ENCODE measurements at places on chromosomes 5 and 9.

DNA sequence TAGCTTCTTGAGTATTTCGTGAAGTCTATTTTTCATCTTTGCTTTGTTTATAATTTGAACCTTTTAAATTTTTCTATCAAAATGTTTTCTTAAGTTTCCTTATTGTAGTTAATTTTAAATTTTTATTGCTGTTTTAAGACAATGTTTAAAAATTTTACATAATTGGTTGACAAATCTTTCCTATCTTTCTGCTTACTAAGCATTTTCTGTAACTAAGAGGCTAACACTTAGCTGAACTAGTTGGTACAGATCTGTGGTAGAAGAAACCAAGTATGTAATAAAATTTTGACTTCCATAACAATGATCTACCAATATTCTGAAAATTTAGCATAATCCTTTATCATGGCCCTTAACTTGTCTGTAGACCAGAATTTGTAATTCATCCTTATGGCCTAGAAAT, 32.3 kb upstream of the TNPO1 start:
- no peak for DNase-seq

- no peak for DNase-seq
These were observed 7.0 kb downstream of the DMGDH start for GRCh38 chr5:79062436-79062835.

GRCh38 chr5:7869474-7870136, 657 bp downstream of the MTRR start:
- DNase-seq, result no peak

DNA sequence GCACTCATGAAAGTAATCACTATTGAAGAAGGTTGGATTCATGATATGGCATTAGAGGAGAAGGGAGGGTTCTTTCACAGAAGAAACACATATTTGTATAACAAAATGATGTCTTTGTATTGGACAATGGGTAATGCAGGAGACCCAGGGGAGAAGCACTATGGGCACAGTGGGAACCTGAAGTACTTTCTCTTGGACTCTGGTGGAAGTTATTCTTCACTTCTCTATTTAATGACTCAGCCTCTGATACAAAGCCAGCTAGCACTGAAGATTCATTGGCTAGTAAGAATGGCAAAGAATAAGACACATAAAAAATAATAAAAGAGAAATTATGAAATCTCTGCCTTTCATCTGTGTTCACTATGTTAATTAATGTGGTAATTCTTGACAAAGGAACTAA, 149.9 kb upstream of the PRR16 start:
- DNase-seq, result no peak

DNA sequence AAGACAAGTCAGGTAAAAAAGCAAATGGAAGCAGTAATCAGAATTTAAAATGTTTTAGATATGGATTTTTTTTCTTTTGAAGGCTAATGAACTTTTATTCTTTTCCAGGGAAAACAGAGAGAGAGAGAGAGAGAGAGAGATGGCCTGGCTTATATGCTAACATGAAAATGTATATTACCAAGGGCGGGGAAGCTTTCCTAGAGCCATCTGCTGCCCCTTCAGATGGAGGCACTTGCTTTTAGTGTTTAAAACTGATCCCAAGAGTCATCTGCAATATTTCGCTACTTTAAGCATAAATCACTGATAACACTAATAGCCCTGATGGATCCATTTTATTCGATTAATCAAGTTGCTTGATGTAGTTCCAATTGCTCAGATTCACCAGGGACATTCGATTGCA, 186.1 kb upstream of the ADAMTS16 start:
- DNase-seq, result no peak

DNA sequence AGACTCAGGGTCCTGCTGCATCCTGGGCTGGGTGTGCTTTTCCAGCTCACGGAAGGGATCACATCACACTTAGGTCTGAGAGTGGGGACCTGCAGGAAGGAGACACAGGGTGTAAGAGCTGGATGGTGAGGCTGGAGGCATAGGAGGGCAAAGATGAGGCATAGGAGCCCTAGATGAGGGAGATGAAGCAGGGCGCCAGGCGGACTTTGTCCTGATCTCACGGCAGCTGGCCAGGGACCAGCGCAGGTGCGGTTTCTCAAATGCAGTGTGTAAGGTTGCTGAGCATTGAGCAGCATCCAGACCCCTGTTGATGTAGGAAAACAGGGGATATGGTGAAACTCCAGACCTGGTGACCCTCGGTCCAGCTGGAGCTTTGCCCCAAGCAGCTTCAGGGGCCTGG, 156.5 kb downstream of the PSAT1 start:
- no peak for DNase-seq

- DNase-seq, result no peak
These were observed 3.5 kb downstream of the RXFP3 start for GRCh38 chr5:33939556-33940262.

GRCh38 chr5:149654231-149654630, 72.9 kb downstream of the ARHGEF37 start:
- DNase-seq, result no peak

DNA sequence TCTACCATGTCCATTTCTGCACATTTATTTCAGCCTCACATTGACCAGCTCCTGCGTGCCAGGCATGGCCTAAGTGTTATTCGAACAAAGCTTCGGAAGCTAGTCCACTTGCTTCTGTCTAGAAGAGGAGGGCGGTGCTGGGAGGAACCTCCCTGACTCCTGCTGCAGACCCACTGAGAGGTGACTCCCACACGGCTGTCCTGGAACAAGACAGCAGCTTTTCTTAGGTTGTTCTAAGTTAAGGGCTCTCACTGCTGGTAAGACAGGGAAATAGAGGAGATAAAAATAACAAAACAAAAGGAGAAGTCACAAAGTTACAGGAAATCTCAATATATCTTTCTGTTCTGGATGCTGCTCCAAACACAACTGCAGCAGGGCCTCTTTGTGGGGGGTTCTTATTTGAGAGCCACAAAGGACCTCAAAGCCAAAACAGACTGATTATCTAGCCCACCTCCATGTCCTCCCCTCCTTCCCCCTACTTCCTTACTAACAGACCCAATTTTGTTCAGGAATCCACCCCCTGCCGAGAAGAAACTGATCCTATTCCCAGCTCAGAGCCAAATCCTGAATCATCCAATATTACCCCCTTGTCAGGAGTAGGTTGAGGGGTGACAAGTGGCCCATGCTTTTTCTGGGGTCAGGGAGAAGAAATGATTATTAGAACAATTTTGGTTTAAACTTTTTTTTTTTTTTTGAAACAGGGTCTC, 28.4 kb upstream of the KCNIP1 start:
- DNase-seq, result no peak

DNA sequence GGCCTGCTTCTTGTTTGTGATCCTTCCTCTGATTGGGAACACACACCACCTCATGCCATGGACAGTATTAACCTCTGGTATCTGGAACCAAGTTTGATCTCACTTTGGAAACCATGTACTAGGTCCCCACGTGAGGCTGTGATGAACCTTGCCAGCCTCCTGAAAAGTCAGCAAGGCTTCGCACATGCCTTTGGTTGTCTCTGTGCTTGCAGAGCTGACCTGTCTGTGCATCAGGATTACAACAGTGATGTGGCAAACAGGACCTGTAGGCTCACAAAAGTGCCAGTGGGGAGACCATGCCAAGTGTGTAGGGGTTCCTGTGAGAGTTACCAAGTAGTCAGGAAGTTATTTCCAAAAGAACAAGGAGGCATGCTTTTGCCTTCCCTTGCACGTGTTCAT, 1.4 kb downstream of the ACO1 start:
- no peak for DNase-seq

- no peak for DNase-seq
These were observed 23.9 kb upstream of the SAP30L start for GRCh38 chr5:154421868-154422267.

- no peak for DNase-seq
These were observed 807.9 kb upstream of the NUDT12 start for GRCh38 chr5:104370523-104370922.

DNA sequence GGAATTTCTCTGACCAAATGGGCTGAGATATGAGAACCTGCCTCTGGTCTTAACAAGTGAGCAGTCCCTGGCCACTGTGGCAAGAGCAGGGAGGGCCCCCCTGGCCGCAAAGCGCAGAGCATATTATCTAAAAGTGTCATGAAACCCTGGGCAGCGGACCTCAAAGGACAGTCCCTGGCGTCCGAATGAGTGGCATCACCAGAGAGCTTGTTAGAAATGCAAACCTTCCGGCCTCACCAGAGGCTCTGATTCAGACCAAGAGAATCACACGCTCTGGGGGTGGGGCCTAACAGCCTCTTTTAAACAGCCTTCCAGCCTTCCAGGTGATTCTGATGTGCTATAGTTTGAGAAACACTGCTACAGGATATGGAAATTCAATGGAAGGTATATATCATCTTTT, 10.9 kb downstream of the PTPN3 start:
- no peak for DNase-seq

DNA sequence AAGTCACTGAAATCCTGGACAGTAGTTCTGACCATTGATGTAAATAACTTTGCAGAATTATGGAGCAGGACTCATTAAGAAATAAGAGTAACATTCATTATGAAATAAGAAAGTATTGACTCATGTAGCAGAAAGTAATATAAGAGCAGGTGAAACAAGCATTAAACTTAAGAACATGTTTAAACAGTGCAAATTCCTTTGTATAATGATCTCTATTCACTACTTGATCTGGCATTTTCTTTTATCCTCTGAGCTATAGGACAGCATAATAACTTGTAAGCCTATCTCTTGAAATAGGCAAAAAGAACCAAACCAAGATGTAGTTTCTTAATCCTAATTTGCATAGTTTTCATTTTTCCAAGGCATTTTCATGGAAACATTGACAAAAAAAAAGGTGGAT, 42.3 kb downstream of the PLGRKT start:
- DNase-seq, result no peak

DNA sequence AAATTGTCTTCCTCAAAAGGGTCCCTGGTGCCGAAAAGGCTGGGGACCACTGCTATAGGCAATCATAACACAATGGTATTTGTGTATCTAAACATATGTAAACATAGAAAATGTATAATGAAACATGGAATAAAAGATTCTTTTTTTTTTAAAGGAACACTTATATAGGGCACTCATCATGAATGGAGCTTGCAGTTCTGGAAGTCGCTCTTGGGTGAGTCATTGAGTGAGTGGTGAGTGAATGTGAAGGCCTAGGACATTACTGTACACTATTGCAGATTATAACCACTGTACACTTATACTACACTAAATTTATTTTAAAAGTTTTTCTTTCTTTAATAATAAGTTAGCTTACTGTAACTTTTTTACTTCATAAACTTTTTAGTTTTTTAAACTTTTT, 176.4 kb downstream of the ARRDC3 start:
- DNase-seq, result no peak

DNA sequence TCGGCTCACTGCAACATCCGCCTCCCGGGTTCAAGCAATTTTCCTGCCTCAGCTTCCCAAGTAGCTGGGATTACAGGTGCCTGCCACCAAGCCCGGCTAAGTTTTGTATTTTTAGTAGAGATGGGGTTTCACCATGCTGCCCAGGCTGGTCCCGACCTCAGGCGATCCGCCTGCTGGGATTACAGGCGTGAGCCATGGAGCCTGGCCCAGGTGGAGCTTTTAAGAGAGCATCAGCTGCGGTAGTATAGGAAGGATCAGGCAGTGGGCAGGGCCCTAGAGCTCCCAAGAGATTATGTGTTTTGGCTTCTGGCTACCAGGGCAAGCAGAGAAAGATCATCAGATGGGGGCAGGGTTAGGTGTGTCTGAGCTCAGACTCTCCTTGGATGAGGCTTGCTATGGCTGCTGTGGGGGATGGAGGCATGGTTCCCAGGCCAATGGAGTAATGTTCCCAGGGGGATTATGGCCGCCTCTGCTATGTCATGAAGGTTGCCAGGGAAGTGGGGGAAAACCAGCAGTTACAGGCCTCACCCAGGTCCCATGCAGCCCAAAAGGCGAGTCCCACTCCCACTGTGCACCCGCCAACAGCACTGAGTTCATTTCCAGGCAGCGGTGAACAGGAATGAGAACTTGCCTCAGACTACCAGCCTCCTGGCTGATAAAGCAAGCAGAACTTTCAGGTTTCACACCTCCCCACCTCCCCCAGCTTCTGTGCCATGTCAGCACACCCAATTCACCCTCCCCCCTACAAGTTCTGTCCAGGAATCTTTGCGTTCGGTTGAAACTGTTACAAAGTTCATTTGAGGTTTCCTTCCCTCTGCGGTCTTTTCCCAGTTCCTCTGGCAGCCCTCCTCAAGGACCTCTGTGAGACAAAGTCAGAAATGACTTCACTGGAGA, 507.6 kb downstream of the SPATA31D1 start:
- no peak for DNase-seq

DNA sequence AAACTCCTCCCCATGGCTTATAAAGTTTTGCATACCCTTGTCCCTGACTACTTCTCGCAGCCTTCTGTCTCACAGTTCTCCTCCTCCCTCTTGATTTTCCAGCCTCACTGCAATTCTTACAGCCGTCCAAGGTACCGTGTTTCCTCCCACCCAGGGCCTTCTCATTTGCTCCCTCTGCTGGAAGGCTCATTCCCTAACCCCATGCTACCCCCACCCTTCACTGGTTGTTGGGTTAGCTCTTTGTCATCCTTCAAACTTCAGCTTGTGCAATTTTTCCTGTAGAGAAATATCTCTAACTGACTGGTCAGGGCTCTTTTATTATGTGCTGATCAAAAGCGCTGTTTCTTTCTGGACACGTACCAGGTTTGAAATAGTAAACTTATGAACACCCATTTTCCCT, 329.2 kb downstream of the EBF1 start:
- DNase-seq, result no peak

GRCh38 chr5:19240170-19240569, 747.8 kb downstream of the CDH18 start:
- DNase-seq, result no peak

DNA sequence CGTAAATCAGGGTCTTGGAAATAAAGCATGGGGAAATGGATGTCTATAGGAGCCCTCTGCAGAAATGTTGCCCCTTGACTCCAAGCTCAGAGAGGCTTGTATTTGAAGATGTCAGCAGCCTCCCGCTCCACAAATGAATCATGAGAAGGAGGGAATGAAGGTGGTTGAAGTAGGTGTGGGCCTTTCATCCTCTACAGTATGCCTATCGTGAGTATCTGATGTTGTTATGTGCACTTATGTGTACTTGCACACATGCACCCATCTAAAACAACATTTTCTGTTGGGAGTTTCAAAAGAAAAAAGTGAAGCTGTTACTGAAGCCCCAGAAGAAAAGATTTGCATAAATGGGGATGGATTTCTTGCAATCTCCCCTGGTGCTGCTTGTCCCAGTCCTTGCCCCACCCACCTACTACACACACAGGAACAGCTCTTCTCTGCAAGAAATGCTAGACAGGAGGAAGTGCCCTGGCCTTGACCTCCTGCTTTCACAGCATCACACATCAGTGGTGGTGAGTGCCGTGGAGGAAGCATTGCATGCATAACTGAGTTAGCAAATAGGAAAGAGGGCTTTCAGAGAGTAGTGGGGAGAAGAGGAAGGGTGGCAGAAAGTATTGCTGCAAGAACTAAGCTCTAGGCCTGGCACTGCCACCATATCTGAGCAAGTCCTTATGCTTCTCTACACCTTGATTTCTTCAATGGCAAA, 156.1 kb downstream of the SNX18 start:
- DNase-seq, result no peak

DNA sequence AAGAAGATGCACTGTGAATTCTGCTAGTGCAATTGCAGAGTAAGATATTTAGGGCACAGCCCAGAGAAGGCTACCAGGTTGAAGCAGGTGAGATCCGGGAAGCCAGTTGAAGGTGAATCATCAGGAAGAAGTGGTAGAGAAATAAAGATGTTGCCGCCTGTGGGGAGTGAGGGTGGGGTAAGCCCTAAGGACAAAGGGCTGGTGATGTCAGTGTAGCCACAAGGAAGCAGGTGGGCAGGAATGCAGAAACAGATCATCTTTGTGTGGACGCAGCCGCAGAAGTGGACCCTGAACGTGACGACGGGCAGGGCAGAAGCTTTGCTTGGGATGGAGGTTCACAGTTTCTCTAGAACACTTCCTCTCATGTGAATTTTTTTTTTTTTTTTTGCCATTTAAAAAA, 164.2 kb downstream of the ACTL7B start:
- DNase-seq, result no peak

- no peak for DNase-seq
These were observed 12.0 kb upstream of the NRARP start for GRCh38 chr9:137313956-137314560.

Data from activated CD4-positive, CD25-positive, alpha-beta regulatory T cell treated with anti-CD3 and anti-CD28 coated beads, Interleukin-2, amount 50 U/mL, for 16 hours (primary cell).